ENCODE measurements at places on chromosomes 11 and 22.

DNA sequence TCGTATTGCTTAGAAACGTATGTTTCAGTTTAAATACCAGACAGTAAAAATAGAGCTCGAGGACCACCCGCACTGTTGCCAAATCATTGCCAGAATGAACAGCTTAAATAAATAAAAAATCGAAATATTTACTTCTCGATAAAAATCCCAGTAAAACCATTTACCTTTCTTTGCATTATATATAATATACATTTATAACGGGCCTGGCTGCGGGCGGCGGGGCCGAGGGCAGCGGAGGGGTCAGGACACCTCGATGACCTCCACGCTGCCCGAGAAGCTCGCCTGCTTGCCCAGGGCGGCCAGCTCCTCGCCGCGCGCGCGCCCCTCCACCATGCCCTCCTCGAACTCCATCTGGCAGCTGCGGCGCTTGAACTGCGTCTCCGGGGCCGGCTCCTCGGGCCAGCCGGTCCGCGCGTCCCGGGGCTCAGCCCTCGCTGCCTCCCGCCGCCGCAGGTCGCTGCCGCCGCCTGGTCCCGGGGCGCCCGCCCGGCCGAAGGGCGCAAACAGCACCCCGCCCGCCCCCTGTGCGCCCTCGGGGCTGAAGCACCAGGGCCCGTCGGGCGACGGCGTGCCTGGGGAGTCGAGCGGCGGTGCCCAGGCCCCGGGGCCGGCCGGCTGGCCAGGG lies 15.7 kb downstream of the DUSP8 start:
- DNase-seq = no peak

GRCh38 chr11:72815110-72815618 lies 953 bp downstream of the ATG16L2 start:
- no peak for DNase-seq

- DNase-seq = no peak
These were observed 73.6 kb downstream of the CSTPP1 start for GRCh38 chr11:47010179-47010578.

DNA sequence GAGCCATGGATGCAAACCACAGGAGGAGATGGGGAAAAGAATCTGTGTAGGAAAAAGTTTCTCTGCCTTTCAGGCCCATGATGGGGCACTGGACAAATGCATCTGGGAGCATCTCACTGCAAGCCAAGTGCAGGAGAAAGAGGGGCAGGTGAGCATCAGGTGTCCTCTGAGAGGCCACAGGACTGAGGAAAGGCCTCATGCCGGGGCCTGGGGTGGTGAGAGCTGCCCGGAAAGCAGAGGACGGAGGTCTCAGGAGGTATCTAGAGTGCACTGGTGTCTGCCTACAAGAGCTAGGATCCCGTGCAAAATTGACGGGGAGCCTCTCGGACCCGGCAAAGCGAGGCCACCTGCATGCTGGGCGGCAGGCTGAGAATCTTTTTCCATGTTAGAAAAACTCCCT lies 73.9 kb downstream of the CTTN start:
- DNase-seq = no peak

- DNase-seq = no peak
These were observed 46.1 kb downstream of the GDPD5 start for GRCh38 chr11:75479597-75480145.

DNA sequence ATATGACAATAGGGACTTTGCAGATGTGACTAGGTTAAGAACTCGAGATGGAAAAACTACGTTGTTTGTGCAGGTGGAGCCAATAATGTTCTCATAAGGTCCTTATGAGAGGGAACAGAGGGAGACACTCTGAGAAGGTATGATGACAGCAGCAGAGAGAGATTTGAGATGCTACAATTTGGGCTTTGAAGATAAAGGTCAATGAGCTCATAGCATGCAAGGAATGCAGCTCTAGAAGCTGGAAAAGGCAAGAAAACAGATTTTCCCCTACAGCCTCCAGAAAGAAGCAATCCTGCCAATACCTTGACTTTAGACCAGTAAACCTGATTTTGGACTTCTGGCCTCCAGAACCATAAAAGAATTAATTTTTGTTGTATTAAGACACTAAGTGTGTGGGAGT lies 21.1 kb downstream of the FAM76B start:
- DNase-seq = no peak

DNA sequence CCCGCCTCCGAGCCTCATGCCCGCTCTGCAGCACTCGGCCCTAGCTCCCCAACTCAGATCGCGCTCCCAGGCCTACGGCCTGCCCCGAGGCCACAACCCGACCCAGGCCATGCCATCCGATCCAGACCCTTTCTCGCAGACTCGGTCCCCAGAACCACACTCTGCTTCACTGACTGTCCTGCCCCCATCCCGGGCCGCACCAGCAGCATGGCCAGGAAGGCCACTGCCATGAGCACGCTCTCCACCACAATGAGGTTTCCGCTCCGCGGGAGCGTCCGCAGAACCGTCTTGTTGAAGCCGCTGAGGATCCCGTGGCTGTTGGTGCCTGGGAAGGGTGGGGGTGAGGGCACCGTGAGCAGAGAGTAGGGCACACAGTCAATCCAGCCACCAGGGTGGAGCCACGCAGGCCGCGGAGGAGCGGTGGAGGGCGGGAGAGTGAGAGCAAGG lies 6.4 kb downstream of the UNC93B1 start:
- DNase-seq = no peak

DNA sequence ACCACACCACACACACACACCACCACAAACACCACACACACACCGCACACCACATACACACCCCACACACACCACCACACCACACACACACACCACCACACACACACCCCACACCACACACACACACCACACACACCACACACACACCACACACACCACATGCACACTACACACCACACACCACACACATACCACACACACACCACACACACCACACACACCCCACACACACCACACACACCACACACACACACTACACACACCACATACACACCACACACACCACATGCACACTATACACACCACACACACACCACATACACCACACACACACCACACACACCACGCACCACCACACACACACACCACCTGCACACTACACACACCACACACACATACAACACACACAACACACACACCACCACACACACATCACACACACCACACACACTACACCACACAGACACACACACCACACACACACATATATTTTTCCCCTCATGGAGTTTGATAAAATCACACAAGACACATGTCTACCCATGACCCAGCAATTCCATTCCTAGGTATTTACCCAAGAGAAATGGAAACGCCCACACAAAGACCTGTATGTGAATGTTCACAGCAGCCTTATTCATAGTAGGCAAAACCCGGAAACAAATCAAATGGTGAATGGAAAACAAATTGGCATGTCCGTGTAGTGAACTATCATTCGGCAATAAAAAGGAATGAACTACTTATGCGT lies 14.3 kb downstream of the CD5 start:
- DNase-seq = peak; percentile 53

DNA sequence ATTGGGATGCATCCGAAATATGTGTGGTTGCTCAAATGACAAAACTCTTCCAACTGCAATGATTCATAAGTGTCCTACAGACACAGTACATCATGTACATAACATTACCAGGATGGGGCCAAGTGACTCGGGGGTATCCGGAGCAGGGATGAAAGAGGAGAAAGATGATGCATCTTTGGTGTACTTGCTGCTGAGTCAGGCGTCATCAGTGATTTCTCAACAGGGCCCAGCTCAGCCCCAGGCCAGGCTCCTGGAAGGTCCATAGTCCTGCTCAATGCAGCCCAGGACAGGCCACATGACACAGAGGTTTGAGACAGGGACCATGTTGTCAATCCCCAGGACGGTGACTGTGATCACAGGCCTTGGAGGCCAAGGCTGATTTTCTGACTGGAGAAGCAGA lies 59.3 kb downstream of the GGTLC2 start:
- DNase-seq = no peak

- DNase-seq = no peak
These were observed 497.2 kb downstream of the NTM start for GRCh38 chr11:131867457-131868257.

GRCh38 chr11:3010521-3011275 lies 18.6 kb upstream of the NAP1L4 start:
- DNase-seq = no peak

DNA sequence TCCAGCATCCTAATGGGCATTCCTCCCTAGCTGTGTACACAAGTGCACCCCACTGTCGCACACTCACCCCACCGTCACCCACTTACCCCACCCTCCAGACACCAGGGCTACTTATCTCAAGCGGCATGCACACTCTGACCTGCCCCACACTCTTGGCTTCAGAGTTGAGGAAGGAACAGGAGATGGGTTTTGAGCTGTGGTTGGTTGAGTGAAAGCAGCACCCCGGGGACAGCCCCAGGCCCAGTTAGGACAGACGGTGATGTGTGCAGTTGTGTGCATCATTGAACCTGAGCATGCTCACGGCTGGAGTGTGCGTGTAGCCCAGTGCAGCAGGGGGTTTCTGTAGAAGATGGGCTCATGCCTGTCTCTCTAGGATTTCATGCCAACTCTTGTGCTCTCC lies 32.5 kb downstream of the AHNAK start:
- DNase-seq = no peak

DNA sequence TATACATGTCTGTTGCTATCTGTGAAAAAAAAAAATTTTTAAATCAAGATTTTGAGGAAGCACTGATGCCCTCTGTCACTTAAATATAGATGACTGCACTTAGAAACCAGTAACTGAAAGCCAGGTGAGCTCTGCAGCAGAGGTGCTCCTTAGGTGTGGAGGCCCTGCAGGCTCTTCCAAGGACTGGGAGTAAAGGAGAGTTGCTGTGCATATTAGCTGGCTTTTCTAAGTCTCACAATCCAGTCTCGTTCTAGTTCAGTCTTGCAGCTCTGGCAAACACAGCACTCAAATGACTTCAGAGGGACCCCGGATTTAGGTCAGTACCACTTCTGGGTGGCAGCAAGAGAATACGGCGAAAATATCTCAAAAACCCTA lies 61.0 kb downstream of the LARGE2 start:
- no peak for DNase-seq

GRCh38 chr11:121968638-121969037 lies 147.4 kb downstream of the BLID start:
- no peak for DNase-seq

DNA sequence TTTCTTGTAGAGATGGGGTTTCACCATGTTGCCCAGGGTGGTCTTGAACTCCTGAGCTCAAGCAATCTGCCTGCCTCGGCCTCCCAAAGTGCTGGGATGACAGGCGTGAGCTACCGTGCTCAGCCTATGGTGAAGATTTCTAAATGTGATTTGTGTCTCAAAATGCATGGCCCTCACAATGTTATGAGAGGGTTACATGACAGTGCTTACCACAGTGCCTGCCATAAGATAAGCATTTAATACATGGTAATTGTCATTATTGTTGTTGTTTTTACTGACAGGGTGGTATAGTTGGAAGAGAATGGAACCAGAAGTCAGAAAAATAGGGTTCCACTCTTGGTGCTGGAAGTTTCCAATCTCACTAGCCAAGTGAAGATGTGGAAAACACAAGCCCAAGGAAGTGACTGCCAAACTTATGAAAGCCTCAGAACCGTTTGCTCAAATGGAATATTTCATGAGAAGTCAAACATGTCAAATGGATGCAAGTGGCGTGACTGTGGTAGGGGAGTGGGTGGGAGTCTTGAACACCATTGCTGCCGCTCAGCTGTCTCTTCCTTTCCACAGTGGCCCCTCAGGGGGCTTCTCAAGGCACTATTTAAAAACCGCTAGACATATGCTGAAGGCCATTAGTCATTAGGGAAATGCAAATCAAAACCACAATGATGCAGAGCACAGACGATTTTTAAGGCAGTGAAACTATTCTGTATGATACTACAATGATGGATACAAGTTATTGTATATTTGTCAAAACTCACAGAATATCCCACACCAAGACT lies 29.1 kb upstream of the LMO2 start:
- peak; percentile 40 for DNase-seq

GRCh38 chr22:31768422-31769059 lies 14.7 kb downstream of the DEPDC5 start:
- no peak for DNase-seq

GRCh38 chr11:31656051-31656450 lies 146.5 kb downstream of the ELP4 start:
- no peak for DNase-seq

DNA sequence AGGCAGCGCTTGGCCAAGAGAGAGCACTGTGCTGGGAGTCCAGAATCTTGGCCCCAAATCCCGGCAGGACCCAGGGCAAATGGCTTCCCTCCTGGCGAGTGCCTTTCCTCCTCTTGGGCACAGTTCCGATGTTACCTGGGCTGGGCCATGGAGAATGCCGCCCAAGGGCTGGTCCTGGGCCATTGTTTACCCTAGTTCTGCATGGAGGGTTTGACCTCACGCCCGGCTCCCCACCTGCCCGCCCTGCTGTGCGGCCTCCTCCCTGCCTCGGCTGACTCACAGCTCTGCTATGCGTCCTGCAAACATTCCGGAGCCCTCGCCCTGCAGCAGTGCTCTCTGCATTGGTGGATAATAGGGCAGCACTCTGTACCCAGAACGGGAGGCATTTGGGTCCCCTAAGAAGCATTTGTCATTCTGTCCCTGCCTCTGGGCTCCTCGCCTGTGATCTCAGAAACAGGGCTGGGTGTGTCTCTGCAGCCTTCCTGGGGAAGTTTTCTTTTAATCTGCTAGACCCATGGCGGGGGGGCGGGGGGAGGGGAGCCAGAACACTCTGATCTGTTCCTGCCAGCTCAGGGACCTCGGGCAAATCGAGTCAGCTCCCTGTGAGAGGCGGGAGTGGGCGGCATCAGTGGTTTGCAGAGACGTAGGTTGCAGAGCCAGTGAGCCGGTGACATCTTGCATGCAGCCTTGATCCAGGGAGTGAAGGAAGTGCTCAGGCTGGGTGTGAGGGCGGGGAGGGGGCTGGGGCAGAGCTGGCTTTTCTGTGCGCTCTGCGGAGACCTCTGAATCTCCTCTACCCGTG lies 32.9 kb upstream of the SMIM38 start:
- DNase-seq = peak; percentile 83

- DNase-seq = no peak
These were observed 469.8 kb upstream of the KIRREL3 start for GRCh38 chr11:127470306-127470884.

DNA sequence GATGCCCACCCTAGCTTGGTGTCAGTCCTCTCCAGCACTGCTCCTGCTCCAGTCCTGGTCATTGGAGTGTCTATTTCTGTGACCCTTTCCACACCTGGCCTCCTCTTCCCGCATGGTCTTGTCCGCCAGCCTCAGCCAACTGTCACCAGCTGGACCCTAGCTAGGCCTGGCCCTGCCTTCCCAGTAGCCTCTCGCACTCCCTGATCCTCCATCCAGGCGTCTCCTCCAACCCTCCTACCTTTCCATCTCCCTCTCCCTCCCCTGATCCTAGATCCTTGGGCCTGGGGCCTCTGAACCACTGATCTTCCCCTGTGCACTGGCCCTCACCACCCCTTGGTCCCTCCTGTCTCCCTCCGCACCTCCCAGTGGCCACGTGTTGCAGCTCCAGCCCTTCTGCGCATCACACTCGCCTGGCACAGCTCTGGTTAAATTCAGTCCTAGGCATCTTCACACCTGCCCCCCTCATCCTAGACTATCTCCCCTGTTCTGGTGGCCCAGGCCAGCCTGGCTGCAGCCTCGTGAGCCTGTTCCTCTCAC lies 9.9 kb downstream of the SYNGR1 start:
- no peak for DNase-seq

- peak; percentile 15 for DNase-seq
These were observed 19.2 kb upstream of the OR56A3 start for GRCh38 chr11:5922749-5923426.
